ENCODE measurements at places on chromosomes 13 and 19. TPM values are rescaled to one million over a fixed set of nuclear protein-coding genes. Genes with fewer than 3 reads are reported as not detected.

DNA sequence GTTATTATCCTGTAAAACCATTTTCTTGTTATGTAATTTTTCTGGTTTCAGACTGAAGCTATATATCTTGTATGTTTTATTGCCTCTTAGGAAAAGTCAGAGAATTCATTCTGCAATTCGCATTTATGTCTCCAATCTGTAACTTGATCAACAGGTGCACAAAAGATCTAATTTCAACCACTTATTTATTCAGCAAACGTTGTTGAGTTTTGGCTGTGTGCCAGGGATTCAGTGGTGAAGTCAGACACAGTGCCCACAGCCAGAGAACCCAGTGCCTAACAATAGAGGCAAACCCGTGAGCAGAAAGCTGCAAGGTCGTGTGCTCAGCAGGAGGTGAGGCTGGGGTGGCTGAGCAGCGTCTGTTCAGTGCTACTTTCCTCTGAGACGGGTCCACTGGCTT, 119.5 kb upstream of the MCF2L start:
- H3K27ac ChIP-seq: no peak overlapping the region
- H3K27me3 ChIP-seq: no peaks in the 10 kb centered on the region
- no peaks in the 10 kb centered on the region for H3K4me1 ChIP-seq
- peak; percentile 71 for DNase-seq

Gene SIGLEC12
- total RNA-seq: 4.5 TPM

DNA sequence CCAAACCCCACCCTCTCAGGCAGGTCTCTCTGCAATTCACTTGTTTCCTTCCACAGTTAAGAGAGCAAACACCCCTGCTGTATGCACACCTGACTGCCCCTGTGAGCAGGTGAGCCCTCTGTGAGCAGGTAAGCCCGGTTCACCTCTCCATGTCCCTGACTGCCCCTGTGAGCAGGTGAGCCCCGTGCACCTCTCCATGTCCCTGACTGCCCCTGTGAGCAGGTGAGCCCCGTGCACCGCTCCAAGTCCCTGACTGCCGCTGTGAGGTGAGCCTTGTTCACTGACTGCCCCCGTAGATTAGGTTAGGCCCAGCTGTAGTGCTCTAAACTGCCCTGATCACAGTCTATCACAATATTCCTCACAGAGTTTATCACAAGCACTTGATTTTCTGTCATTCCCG, 29.2 kb downstream of the TMTC4 start:
- H3K4me3 ChIP-seq: no peak overlapping the region
- peaks cover 10% of the 10 kb centered on the region for H3K36me3 ChIP-seq
- no peaks in the 10 kb centered on the region for H3K27me3 ChIP-seq
- H3K4me1 ChIP-seq: no peaks in the 10 kb centered on the region
- no peak for DNase-seq
- H3K27ac ChIP-seq: no peak overlapping the region

Gene MAMSTR
- not detected for total RNA-seq

DNA sequence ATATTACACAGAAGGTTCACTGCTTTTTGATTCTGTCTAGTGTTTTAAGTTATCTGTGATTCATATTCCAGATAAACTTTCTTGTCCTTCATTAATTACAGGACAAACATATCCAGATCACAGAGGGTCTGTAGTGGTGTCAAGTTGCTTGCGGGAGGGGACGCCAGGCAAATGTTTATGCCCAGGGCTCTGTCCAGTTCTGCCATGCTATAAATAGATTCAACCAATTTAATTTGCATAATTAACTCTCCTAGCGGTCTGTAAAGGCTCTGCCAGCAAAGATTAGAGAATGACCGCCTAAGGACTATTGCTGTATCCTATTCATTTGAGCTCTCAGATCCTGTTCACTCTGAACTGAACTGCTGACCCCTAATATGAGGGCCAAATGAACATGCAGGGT, 59.7 kb upstream of the TRPC4 start:
- H3K36me3 ChIP-seq: no peaks in the 10 kb centered on the region
- no peaks in the 10 kb centered on the region for H3K4me1 ChIP-seq
- H3K27ac ChIP-seq: no peak overlapping the region
- no peaks in the 10 kb centered on the region for H3K27me3 ChIP-seq

- H3K36me3 ChIP-seq: no peaks in the 10 kb centered on the region
- no peak overlapping the region for H3K4me3 ChIP-seq
- H3K27me3 ChIP-seq: no peaks in the 10 kb centered on the region
- H3K27ac ChIP-seq: no peak overlapping the region
Observed at GRCh38 chr13:31699650-31700049, 39.7 kb upstream of the RXFP2 start.

- DNase-seq: no peak
- no peaks in the 10 kb centered on the region for H3K36me3 ChIP-seq
- H3K27me3 ChIP-seq: no peaks in the 10 kb centered on the region
- H3K27ac ChIP-seq: no peak overlapping the region
- H3K4me1 ChIP-seq: no peaks in the 10 kb centered on the region
- no peak overlapping the region for H3K4me3 ChIP-seq
Observed at GRCh38 chr13:36789061-36789460, 30.0 kb upstream of the RFXAP start.

Gene SHISA2
- total RNA-seq: 15.0 TPM

DNA sequence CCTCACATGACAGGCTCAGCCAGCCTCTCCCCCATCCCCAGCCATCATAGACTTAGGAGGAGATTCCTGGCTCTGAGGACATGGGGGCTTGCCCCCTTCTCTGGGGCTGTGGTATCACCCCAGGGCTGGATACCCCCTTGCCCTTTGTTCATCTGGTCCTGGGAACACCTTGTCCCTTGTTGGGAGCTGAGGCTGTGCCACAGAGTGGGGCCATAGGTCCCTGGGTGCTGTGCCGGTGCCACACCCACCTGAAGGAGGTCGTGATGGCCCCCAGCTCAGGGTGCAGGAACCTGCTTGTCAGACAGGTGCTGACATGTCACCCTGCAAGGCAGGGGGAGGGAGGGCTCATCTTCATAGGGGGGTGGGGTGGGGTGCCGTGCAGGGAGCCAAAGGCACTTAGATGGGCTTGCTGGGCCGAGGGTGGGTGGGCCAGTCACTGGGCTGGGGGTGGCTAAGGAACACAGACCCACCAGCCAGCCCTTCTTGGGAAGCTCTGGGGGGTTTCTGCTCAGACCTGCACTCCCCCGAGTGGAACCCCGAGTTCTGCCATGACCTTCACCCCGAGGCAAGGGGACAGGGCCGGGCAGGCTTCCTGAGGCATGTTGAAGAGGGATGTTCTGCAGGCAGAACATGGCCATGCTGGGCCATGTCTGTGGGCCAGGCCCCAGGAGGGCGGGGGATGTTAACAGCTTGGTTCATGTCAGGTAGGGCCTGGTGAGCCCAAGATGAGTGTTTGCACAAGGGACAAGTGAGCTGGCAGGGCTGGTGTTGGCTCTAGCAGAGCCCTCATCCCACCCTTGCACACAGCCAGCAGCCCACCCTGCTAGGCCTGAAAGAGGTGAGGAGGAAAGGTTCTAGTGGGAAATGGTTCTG, 28.0 kb downstream of the TSSK6 start:
- H3K27ac ChIP-seq: peak overlapping the region; percentile 79
- peak; percentile 42 for DNase-seq
- no peaks in the 10 kb centered on the region for H3K36me3 ChIP-seq
- H3K4me1 ChIP-seq: peaks cover 62% of the 10 kb centered on the region

DNA sequence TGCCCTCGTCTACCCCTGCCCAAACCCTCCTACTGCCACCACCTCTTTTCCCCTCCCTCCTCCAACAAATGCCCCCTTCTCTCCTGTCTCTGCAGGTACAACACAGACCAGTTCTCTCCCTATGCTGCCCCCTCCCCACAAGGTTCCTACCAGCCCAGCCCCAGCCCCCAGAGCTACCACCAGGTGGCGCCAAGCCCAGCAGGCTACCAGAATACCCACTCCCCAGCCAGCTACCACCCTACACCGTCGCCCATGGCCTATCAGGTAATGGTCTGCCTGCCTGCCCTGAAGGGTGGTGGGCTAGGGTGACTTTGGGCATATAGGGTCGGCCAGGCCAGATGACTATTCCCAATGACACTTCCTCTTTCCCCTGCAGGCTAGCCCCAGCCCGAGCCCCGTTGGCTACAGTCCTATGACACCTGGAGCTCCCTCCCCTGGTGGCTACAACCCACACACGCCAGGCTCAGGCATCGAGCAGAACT, 6.5 kb upstream of the TIMM50 start:
- H3K36me3 ChIP-seq: peaks cover 76% of the 10 kb centered on the region
- H3K4me1 ChIP-seq: no peaks in the 10 kb centered on the region
- H3K27ac ChIP-seq: no peak overlapping the region
- peak; percentile 42 for DNase-seq

Gene TBC1D4
- 97.4 TPM for total RNA-seq

Gene IGFL4
- not detected for total RNA-seq
